CD8-positive, alpha-beta memory T cell (primary cell): ENCODE measurements at places on chromosomes 5 and 9. TPM values are rescaled to one million over a fixed set of nuclear protein-coding genes. Genes with fewer than 3 reads are reported as not detected.

Gene CNTNAP3B
- not detected for total RNA-seq

Gene GPX8
- not detected for total RNA-seq

Gene ABO
- not detected for total RNA-seq

Gene CCDC127
- total RNA-seq, result 7.2 TPM

Gene MELK
- 51.0 TPM for total RNA-seq

Gene ZDHHC11
- total RNA-seq, result 4.5 TPM

Gene GARIN3
- 0.29 TPM for total RNA-seq

Gene PRRT1B
- not detected for total RNA-seq

Gene IL9
- 13.0 TPM for total RNA-seq

Gene DAB2
- total RNA-seq, result 2.0 TPM

Gene SYK
- 0.73 TPM for total RNA-seq

Gene KIF12
- not detected for total RNA-seq

DNA sequence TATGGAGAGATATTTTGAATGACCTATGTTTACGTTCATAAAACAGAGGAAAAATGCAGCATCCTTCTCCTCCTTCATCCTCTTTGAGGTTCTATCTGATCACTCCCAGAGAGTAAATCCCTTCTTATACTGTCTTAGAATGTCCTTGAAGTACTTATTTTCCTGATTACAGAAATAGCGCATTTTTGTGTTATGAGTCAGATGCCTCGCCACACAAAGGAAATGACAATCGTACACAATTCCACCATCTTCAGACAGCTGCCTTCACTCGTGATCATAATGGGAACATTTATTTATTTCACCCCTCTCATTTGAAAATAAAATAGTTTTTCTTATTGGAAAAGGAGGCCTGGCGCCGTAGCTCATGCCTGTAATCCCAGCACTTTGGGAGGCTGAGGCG lies 2.4 kb upstream of the GLT6D1 start:
- peaks cover 3% of the 10 kb centered on the region for H3K27me3 ChIP-seq
- H3K4me1 ChIP-seq, result no peaks in the 10 kb centered on the region
- no peak for DNase-seq
- H3K36me3 ChIP-seq, result no peaks in the 10 kb centered on the region
- no peak overlapping the region for H3K27ac ChIP-seq
- no peak overlapping the region for H3K4me3 ChIP-seq

- no peak overlapping the region for H3K27ac ChIP-seq
- no peaks in the 10 kb centered on the region for H3K36me3 ChIP-seq
- H3K4me3 ChIP-seq, result no peak overlapping the region
- H3K4me1 ChIP-seq, result no peaks in the 10 kb centered on the region
Measured at GRCh38 chr9:71514344-71514975, 253.9 kb downstream of the CEMIP2 start.

- no peak overlapping the region for H3K4me3 ChIP-seq
- no peaks in the 10 kb centered on the region for H3K27me3 ChIP-seq
- no peaks in the 10 kb centered on the region for H3K4me1 ChIP-seq
- H3K36me3 ChIP-seq, result no peaks in the 10 kb centered on the region
Measured at GRCh38 chr9:86655147-86655546, 292.2 kb downstream of the GAS1 start.

- DNase-seq, result no peak
- no peak overlapping the region for H3K27ac ChIP-seq
- H3K36me3 ChIP-seq, result no peaks in the 10 kb centered on the region
- H3K4me1 ChIP-seq, result no peaks in the 10 kb centered on the region
Measured at GRCh38 chr5:63154476-63155309, 576.1 kb downstream of the LRRC70 start.

DNA sequence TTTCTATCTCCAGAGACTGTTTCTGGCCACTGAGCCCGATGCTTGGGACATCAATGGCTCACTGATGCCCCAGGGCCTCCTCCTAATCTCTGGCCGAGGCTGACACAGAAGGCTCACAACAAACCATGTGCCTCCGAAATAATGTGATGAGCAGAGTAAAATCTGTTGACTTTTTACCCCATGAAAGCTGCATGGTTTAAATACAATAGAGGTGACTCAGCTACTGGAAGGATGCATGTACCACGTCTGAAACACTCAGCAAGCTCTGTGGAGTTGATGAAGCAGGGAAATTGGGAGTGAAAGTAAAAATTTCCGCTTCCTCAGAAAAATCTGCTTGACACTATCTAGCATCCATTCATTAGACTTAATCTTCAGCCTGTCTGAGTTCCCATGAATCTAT lies 111.1 kb upstream of the EQTN start:
- DNase-seq, result no peak
- no peak overlapping the region for H3K4me3 ChIP-seq
- H3K27ac ChIP-seq, result no peak overlapping the region

DNA sequence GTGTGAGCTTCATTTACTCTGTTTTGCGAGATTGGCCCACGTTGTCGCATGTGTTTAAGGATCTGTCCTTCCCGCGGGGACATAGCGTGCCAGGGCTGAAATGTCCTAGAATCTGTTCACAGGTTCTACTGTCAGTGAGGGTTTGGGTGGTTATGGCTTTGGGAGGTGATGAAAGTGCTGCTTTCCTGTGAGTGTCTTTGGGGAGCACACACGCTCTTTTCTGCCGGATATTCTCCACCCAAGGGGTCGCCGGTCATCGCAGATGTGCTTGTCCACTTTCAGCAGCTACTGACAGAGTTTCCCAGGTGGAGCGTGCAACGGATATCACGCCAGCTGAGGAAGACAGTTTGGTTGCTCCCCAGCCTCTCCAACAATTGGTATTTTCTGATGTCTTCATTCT lies 32.1 kb downstream of the PROP1 start:
- no peaks in the 10 kb centered on the region for H3K4me1 ChIP-seq
- no peak overlapping the region for H3K4me3 ChIP-seq
- H3K27me3 ChIP-seq, result no peaks in the 10 kb centered on the region
- DNase-seq, result no peak
- no peak overlapping the region for H3K27ac ChIP-seq
- H3K36me3 ChIP-seq, result no peaks in the 10 kb centered on the region

- no peaks in the 10 kb centered on the region for H3K36me3 ChIP-seq
- no peaks in the 10 kb centered on the region for H3K27me3 ChIP-seq
- no peak overlapping the region for H3K4me3 ChIP-seq
- no peaks in the 10 kb centered on the region for H3K4me1 ChIP-seq
- no peak overlapping the region for H3K27ac ChIP-seq
Measured at GRCh38 chr5:99553211-99553810, 624.5 kb upstream of the CHD1 start.

GRCh38 chr9:24590432-24590831 lies 44.7 kb upstream of the IZUMO3 start:
- H3K27me3 ChIP-seq, result no peaks in the 10 kb centered on the region
- no peaks in the 10 kb centered on the region for H3K4me1 ChIP-seq
- H3K27ac ChIP-seq, result no peak overlapping the region
- DNase-seq, result no peak
- H3K4me3 ChIP-seq, result no peak overlapping the region

DNA sequence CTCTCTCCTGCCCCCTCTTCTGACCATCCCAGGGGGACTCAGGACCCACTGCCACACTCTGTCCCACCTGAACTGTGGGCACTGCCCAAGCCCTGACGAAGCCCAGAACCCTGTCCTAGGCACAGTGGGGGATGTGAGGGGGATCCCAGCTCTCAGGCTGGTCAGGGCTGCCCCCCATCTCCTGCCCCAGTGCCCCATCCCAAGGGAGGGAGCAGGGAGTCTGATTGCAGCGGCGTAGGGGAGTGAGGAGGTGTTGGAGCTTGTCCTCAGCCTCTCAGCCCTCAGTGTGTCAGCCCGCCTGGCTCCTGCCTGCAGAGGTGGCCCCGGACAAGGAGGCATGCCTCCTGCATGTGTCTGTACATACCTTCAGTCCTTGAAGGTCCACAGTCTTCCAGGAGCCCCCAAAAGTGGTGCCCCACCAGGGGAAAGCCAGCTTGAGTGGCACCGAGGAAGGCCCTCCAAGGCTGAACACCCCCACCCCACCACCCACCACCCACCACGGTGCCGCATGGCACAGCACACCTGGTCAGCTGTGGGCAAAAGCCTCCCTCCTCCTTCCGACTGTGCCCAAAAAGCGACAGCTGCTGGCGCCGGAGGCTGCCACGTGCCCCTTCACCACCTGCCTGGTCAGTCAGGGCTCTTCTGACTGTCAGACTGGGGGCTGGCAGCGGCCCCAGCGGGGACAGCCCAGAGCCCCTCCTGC lies 930 bp downstream of the SARDH start:
- DNase-seq, result no peak
- H3K36me3 ChIP-seq, result no peaks in the 10 kb centered on the region

GRCh38 chr9:112505086-112505485 lies 18.5 kb downstream of the KIAA1958 start:
- DNase-seq, result no peak
- no peaks in the 10 kb centered on the region for H3K4me1 ChIP-seq
- no peak overlapping the region for H3K27ac ChIP-seq
- H3K27me3 ChIP-seq, result no peaks in the 10 kb centered on the region
- no peaks in the 10 kb centered on the region for H3K36me3 ChIP-seq

DNA sequence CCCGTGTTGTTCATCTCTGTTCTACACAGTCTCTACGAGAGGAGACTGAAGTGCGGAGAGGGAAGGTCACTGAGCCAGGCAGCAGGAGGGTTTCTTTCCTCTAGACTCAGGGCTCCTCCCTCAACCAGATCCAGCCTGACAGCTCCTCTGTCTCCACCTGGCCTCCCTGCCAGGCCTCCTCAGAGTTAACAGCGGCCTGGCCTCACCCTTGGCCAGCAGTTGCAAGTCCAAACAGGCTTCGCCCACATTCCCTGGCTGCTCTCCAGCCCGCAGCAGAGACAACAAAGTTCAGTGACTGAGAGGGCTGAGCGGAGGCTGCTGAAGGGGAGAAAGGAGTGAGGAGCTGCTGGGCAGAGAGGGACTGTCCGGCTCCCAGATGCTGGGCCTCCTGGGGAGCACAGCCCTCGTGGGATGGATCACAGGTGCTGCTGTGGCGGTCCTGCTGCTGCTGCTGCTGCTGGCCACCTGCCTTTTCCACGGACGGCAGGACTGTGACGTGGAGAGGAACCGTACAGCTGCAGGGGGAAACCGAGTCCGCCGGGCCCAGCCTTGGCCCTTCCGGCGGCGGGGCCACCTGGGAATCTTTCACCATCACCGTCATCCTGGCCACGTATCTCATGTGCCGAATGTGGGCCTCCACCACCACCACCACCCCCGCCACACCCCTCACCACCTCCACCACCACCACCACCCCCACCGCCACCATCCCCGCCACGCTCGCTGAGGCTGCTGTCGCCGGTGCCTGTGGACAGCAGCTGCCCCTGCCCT lies at the start of gene HRCT1:
HRCT1 (plus strand) TSS at position 291 of the 768 bp plus-strand sequence; CDS start at position 377, 86 bp downstream.
- no peaks in the 10 kb centered on the region for H3K27me3 ChIP-seq
- no peak for DNase-seq
- H3K36me3 ChIP-seq, result no peaks in the 10 kb centered on the region

- no peaks in the 10 kb centered on the region for H3K4me1 ChIP-seq
- H3K27ac ChIP-seq, result no peak overlapping the region
- H3K4me3 ChIP-seq, result no peak overlapping the region
Measured at GRCh38 chr9:134172198-134173126, 8.1 kb upstream of the RNU6ATAC start.

DNA sequence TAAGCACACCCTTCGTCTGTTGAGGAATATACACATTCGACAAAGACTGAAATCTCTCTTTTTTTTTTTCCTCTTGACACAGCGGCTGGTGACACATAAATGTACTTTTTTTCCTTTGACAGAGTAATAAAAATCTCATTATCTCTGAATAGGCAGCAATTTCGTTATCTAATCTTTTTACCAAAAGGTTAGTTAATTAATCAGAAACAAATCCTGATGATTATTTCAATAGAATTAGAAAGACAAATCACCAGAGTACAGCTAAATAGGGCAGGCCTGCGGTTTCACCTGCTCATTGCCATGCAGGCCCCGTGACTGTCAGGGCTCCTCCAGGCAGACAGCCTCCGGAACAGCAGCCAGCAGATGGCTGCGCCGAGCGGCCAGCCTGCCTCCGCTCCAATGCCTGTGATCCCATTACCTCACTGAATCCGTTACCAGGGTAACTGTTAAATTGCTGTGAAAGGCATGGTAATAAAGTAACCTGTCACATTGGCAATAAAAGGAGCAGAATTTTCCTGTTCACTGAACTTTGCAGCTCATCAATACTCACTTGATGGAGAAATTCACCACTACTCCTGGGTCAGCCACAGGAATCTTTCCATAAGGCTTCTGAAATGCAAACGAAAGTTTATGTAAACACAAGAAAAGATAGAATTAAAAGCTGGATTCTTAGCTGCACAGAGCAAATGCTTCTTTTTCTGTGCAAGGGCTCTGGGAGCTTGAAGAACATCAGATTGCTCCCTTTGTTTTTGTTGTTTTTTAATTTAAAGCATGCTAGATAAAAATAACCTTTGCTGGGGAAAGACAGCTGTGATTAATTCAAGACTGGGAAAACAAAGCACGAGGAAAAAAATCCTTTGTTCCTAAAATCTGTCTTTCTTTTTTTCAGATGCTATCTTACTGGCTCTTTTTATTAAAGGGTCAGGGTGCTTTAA lies 666.4 kb upstream of the ZNF608 start:
- H3K4me1 ChIP-seq, result no peaks in the 10 kb centered on the region
- DNase-seq, result no peak
- no peaks in the 10 kb centered on the region for H3K36me3 ChIP-seq
- no peak overlapping the region for H3K4me3 ChIP-seq
- H3K27ac ChIP-seq, result no peak overlapping the region

DNA sequence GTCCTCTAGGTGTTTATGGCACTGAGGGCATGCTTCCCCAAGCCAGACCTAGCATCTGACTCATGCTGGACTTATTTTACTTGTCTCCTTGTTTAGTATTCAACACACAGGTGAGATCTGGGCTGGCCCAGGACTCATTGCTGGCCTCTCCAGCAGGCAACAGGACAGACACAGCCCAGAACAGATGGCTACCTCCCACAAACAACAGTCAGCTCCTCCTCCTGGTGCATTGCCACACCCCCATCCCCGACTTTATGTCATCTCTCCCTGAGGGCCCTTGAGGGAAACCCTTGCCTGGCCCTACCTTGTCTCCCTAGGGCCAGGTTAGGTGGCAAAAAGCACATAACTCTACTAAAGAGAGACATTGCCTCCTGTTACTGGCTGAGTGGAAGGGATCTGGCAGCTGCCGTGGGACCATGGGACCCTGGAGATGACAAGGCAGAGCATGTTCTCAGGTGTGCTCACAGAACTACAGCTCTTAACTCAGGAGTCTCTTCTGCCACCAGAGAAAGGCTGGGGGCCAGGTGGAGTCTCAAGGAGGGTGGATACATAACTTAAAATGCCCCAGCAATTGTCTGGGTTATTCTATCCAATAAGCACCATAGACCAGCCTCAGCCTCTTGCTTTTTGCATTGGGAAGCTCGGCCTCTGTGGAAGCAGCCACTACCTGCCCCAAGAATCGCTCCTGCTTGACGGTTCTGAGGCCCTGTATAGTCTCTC lies 2.3 kb downstream of the ACSL6 start:
- peaks cover 3% of the 10 kb centered on the region for H3K27me3 ChIP-seq
- no peak overlapping the region for H3K27ac ChIP-seq
- DNase-seq, result no peak
- no peaks in the 10 kb centered on the region for H3K36me3 ChIP-seq
- H3K4me1 ChIP-seq, result peaks cover 11% of the 10 kb centered on the region

GRCh38 chr9:104386013-104386412 lies 118.0 kb upstream of the OR13F1 start:
- H3K27me3 ChIP-seq, result no peaks in the 10 kb centered on the region
- H3K27ac ChIP-seq, result no peak overlapping the region
- no peak overlapping the region for H3K4me3 ChIP-seq
- no peaks in the 10 kb centered on the region for H3K4me1 ChIP-seq
- no peaks in the 10 kb centered on the region for H3K36me3 ChIP-seq
- DNase-seq, result no peak
